ENCODE measurements at places on chromosomes 1 and 21.

GRCh38 chr1:231571904-231572303, 43.4 kb downstream of the TSNAX start:
- no peak for DNase-seq

- DNase-seq: no peak
Observed at GRCh38 chr1:230112131-230112701, 45.2 kb downstream of the GALNT2 start.

- peak; percentile 43 for DNase-seq
Observed at GRCh38 chr1:113940365-113941244, 11.5 kb downstream of the HIPK1 start.

- no peak for DNase-seq
Observed at GRCh38 chr1:209268479-209268878, 315.0 kb upstream of the CAMK1G start.

- no peak for DNase-seq
Observed at GRCh38 chr1:184158896-184159681, 107.6 kb downstream of the TSEN15 start.

DNA sequence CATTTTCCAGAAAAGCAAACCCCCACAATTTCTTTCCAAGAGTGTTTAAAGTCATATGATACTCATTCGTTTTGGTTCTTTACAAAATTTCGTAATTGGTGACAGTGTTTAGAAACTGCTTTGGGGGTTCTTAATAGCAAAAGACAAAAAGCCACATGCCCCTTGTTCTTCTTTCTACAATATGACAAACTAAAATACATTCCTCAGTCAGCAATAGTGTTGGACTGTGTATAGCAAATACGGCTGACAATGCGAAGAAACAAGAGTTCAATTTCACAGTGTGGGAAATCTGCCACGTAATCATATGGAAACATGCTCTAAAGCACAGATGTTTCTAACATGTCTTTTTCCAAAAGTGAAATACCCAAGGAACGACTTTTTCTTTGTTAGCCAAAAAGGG, 7.6 kb upstream of the IFNAR1 start:
- DNase-seq: no peak

DNA sequence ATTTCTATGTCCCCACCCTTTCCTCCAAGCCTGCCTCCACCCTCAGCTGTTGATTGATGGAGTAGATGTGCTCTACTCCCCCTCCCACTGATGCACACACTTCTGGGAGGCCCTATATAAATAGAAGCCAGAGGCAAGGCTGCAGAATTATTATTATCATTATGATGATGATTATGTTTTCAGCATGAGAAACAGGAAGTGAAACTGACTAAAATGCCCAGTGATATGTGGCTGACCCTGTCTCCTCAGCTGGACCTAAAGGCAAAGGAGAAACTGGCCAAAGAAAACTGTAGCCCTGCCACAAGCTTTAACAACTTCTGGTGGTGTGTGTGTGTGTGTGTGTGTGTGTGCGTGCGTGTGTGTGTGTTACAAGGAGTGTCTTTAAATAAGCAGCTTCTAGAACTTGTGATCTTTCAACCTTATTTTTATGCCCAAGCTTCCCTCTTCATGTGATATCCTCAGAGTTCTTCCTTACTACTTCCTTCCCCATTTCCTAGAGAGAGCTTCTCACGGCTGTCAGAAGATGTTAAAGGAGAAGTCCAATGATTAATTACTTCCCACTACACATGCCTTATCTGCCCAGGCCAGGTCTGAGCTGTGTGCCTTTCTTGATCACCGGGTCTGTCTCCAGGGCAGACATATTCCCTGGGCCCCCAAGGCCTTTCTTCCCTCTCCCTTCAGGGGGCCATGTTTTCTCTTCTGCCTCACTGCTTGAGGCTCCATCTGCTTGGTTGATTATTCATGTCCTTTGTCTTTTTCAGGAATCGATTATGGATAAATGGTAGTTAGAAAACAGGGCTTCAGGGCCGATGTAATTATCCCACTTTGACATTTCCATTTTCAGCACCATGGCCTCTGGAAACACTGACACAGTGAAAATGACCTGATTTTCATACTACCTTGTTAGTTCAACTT, 11.6 kb upstream of the MAPKAPK2 start:
- no peak for DNase-seq

DNA sequence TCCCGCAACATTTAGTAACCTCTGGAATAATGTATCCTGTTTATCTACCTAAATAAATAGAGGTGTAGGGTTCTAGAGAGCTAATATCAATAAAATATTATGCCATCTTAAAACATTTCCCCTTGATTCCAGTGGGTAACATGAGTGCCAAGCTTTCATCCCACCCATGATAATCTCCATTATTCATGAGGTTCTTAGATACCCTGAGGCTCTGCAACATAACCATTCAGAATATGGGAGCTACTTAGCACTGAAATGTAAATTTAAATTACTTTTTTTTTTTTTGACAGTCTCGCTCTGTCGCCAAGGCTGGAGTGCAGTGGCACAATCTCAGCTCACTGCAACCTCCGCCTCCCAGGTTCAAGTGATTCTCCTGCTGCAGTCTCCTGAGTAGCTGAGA, 832.7 kb downstream of the BRINP3 start:
- no peak for DNase-seq

DNA sequence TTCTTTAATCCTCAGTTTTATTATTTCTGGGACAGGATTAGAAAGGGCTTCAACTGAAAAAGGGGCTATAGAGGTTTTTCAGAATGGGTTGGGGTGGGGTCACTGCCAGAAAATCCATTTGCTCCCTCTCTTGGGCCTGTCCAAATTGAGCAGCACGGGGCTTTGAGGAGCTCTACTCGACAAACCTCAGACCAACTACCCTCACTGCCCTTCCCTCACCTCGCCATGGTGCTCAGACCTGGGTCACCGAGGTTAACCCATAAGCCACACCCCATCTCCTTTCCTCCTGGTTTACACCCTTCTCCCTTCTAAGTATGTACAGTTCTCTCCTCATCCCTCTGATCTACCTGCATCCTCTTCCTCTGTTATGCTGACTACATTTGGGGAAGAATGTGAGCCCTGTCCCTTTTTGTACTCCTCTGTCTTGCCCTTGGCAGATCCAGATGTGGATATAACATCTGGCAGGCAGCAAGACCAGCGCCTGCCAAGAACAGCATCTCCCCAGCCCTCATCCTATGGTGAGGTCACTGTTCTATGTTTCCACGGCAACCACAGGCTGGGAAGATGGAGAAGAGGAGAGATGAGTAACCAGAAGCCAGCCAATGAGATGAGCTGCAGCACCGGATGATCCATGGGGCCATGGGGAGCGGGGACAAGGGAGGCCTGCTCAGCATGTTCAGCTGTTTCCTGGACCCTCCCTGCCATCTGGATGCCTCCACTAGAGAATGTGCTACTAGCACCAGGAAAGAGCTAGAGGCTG, 3.7 kb upstream of the FABP3 start:
- DNase-seq: no peak
